ENCODE measurements at places on chromosomes 7 and 10. TPM values are rescaled to one million over a fixed set of nuclear protein-coding genes. Genes with fewer than 3 reads are reported as not detected.

The PRPS1L1 gene
- total RNA-seq, result not detected

The TAS2R3 gene
- not detected for total RNA-seq

The TRIM50 gene
- not detected for total RNA-seq

The ANXA7 gene
- 113 TPM for total RNA-seq

The SLC26A3 gene
- not detected for total RNA-seq

The DBNL gene
- 77.6 TPM for total RNA-seq

The PNLIPRP1 gene
- total RNA-seq, result not detected

The NFKB2 gene
- total RNA-seq, result 69.1 TPM

The HOXA6 gene
- 1.8 TPM for total RNA-seq

The AOC1 gene
- not detected for total RNA-seq

The GRK5 gene
- total RNA-seq, result 12.1 TPM

The CTBP2 gene
- total RNA-seq, result 103 TPM

The LEP gene
- total RNA-seq, result not detected

The EBLN1 gene
- 0.21 TPM for total RNA-seq

The GPR37 gene
- 0.36 TPM for total RNA-seq

The ZNF804B gene
- not detected for total RNA-seq

The COMTD1 gene
- 29.2 TPM for total RNA-seq

The IGF2BP3 gene
- 30.4 TPM for total RNA-seq

The SLC26A5 gene
- total RNA-seq, result not detected

The GIMAP7 gene
- not detected for total RNA-seq

The IKZF1 gene
- total RNA-seq, result not detected

The WEE2 gene
- total RNA-seq, result 0.03 TPM

The H2BK1 gene
- total RNA-seq, result not detected

The ASAH2 gene
- total RNA-seq, result 3.6 TPM

The ABCA13 gene
- 0.08 TPM for total RNA-seq

The FAM24B gene
- total RNA-seq, result 15.2 TPM

The NFE2L3 gene
- 8.6 TPM for total RNA-seq

The CASP7 gene
- total RNA-seq, result 30.9 TPM

The LMTK2 gene
- 10.3 TPM for total RNA-seq

The HMX2 gene
- 0.13 TPM for total RNA-seq

The CCZ1B gene
- total RNA-seq, result 20.7 TPM

The CYP2C9 gene
- total RNA-seq, result 0.14 TPM

The NODAL gene
- not detected for total RNA-seq

The UCN3 gene
- total RNA-seq, result not detected

The ZMYND11 gene
- total RNA-seq, result 41.6 TPM

The WIPF3 gene
- total RNA-seq, result 0.45 TPM

The MYH16 gene
- 0.56 TPM for total RNA-seq

The TUBAL3 gene
- total RNA-seq, result 0.57 TPM

The PNLIP gene
- total RNA-seq, result not detected

The OR6B1 gene
- total RNA-seq, result not detected

The LCOR gene
- 8.4 TPM for total RNA-seq

The LAMB1 gene
- total RNA-seq, result 118 TPM

The SKIDA1 gene
- 1.5 TPM for total RNA-seq

The SVIL gene
- total RNA-seq, result 18.2 TPM

The CLRN3 gene
- not detected for total RNA-seq

The RGR gene
- not detected for total RNA-seq

The PRKCQ gene
- 4.0 TPM for total RNA-seq

The A1CF gene
- not detected for total RNA-seq

The CPA2 gene
- total RNA-seq, result 0.09 TPM
